CD4-positive, alpha-beta T cell treated with Interleukin-2 at 100 ng/mL for 4 hours (primary cell): ENCODE measurements at places on chromosomes 16 and 17.

GRCh38 chr17:74742153-74742515 lies 5.1 kb downstream of the RAB37 start:
- DNase-seq = peak; percentile 56

GRCh38 chr17:19244781-19245180 lies 7.6 kb downstream of the EPN2 start:
- no peak for DNase-seq

DNA sequence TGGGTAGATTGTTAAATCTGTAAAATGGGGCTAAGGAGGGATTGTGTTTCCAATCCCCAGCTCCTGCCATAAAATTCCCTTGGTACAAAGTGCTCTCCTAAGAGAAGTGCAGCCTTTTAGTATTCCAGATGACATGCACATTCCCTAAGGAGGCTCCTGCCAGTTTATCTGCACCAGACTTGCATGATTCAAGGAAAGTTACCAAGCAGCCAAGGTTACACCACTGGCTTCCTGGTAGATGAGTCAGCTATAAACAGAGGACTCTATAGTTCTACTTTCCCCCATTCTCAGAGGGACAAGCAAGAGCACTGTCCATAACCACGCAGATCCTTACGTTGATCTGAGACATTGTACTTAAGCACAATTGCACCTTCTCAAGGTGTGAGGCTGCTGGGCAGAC lies 1.9 kb downstream of the CALB2 start:
- no peak for DNase-seq

- no peak for DNase-seq
Observed at GRCh38 chr16:83029467-83029866, 402.7 kb downstream of the CDH13 start.

GRCh38 chr16:80144191-80144590 lies 396.6 kb upstream of the DYNLRB2 start:
- DNase-seq = no peak

DNA sequence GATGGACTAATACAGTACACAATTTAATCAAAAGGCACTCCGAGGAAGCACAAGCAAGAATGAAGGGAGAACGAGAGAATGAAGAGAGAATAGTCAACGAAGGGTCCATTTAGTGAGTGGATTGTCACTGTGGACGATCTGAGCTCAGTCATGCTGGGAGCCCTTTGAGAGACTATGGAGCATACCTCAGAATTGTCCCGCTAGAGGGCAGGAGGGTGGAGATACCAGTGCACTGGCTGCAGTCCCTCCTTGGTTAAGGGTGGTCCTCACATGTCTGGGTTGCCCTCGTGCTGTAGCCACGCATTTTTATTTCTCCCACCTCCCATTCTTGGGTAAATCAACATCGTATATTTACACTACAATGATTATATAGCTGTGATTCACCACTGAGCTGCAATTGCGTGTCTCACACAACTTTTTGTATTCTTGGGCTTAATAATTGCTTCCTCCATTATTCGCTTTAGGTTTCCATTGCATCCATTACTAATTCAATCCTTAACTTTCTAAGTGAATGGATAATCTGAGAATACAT lies 33.2 kb upstream of the FAM20A start:
- DNase-seq = no peak
